NCI-H774 (cell line): ENCODE measurements at places on chromosomes 12 and 14.

DNA sequence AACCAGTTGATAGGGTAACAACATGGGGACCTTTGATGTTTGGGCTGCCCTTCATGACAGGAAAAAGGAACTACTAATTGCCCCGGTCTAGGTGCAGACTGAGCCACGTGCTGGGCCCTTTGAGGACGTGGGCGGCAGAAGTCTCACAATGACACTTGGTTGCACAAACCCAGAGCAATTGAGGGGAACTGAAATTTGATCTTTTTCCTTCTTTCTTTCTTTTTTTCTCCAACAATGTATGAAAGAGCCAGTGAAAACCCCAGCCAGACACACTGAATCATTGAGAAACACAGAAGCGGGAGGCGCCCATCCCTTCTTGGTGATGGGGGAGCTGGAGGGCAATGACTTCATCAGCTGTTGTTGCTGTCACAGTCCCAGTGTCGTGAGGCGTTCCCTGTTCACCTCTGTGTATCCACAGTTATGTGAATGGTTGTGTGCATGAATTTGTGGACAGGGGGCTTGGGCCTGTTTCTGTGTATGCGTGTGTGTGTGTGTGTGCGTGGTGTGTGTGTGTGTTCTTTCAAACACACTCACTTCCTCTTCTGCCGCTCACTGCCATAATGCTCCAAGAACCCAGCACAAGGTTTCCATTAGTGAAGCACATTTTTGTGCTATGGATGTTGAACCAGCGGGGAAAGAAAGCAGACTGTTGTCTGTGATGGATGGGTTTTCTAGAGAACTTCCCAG lies 137.5 kb upstream of the CCND2 start:
- DNase-seq, result no peak

- DNase-seq, result no peak
These were observed 111.5 kb upstream of the TMPO start for GRCh38 chr12:98403936-98404335.

DNA sequence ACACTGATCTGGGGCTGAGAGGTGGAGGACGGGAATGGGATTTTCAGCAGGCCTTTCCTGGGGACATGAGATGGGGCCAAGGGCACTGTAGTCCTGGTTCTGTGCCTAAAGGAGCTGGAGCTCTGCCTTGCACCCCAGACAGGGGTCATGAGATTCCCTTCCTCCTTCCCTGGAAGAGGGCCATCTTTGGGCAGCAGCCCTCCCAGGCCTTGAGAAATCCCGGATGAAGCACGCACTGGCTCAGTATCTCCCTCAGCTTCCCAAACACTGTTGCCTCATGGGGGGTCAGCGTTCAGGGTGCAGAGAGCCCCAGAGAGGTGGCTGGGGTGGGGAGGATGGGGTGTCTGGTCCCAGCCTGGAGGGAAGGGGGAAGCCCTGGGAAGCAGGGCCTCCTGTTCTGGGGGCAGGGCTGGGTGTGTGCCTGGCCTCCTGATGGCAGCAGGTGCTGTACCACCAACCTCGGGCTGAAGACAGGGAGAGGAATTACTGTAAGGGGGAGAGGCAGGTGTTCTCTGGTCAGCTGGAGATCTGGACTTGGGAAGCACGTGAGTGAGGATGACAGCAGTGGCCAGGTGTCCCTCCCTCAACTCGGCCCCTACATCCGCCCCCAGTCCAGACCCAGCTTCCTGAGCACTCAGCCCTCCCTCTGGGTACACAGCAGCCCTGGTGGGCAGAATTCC lies 8.4 kb upstream of the NR4A1 start:
- no peak for DNase-seq

GRCh38 chr12:93603762-93604161 lies 31.3 kb downstream of the SOCS2 start:
- no peak for DNase-seq
